Mesendoderm (in vitro differentiated cells): ENCODE measurements at places on chromosomes 11 and 22.
A peak's percentile ranks its signal among the peaks of the same experiment; 100 is the strongest.

DNA sequence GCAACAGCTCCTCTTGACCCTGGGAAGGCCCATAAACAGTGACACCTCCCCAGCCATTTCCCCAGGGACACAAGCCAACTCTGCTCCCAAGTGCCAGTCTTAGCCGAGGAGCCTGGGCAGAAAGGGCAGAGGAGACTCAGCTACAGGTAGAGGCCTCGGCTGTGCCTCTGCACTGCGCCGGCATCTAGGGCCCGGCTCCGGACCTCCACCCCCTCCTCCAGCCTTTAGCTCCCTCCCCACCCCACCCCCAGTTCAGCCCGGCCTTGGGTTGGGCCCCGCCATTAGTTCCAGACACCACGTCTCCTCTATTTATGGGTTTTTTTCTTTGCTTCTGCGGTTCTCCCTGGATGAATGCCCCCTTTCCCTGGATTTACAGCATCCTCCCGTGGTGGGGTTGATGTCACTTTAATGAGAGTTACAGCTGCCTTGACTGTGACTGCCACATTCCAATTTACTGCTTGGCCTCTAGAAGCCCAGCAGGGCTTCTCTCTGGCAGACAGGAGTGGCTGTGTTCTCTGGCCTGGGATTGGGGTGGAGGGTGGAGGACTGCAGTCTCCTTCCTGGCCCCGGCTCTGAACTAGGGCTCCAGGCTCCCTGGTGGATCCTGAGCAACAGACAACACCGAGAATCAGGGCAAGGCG is 13.5 kb upstream of the OAF start:
- no peak overlapping the region for H3K27ac ChIP-seq
- peak; percentile 93 for DNase-seq
- H3K27me3 ChIP-seq, result no peaks in the 10 kb centered on the region
- no peak overlapping the region for H3K4me3 ChIP-seq
- H3K4me1 ChIP-seq, result peaks cover 8% of the 10 kb centered on the region
- H3K36me3 ChIP-seq, result no peaks in the 10 kb centered on the region

DNA sequence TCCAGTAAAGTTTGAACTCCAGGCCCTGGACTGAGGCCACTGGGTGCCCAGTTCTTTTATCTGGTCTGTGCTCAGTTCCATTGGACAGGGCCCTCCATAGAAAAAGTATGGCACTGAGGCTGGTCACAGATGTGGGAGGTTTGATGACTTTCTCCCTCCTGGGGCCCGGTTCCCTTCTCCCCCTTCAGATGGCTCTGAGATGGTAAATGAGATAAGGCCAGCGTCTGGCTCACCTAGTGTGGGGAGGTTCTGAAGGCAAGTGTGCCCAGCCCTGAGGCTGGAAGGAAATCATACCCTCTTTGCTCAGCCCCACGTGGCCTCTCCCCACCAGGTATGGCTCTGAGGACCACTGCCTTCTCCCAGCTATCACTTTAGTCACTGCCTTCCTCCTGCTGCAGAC is 1.5 kb upstream of the CLDN5 start:
- H3K4me1 ChIP-seq, result no peaks in the 10 kb centered on the region
- no peaks in the 10 kb centered on the region for H3K36me3 ChIP-seq
- H3K27ac ChIP-seq, result no peak overlapping the region

DNA sequence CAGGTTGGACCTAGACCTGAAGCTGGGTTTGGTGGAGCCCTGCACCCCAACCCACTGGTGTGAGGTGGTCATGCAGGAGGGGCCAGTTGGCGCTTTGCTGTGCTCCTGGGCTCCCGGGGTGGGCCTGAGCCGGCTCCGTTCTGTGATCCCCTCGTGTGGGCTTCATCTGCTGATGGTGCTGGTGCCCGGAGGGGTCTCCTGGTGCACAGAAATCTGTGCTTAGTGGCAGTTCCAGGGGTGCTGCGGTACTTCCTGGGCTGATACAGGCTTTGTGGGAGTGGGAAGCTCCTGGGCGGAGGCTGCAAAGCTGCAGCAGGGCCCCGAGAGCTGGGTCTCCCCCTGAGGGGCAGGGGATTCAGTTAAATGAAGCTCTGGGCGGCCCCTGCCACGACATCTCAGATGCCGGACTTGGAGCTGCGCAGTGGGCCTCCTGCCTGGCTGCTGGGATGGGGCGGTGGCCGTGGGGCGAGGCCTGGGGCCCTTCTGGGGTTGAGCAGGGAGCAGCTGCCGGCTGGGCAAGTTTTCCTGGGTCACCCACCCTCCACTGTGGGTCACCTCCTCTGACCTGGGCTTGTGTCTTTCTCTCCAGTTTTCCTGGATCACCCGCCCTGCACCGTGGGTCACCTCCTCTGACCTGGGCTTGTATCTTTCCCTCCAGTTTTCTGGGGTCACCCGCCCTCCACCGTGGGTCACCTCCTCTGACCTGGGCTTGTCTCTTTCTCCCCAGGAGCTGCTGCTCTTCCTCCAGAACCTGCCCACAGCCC is 410.5 kb downstream of the TBC1D22A start:
- H3K4me1 ChIP-seq, result no peaks in the 10 kb centered on the region
- H3K27me3 ChIP-seq, result no peaks in the 10 kb centered on the region
- no peak overlapping the region for H3K4me3 ChIP-seq
- H3K27ac ChIP-seq, result no peak overlapping the region
- no peak for DNase-seq

GRCh38 chr11:114132944-114133394 is 73.5 kb downstream of the ZBTB16 start:
- H3K27ac ChIP-seq, result no peak overlapping the region
- no peaks in the 10 kb centered on the region for H3K36me3 ChIP-seq
- H3K4me1 ChIP-seq, result peaks cover 9% of the 10 kb centered on the region
- no peak for DNase-seq

DNA sequence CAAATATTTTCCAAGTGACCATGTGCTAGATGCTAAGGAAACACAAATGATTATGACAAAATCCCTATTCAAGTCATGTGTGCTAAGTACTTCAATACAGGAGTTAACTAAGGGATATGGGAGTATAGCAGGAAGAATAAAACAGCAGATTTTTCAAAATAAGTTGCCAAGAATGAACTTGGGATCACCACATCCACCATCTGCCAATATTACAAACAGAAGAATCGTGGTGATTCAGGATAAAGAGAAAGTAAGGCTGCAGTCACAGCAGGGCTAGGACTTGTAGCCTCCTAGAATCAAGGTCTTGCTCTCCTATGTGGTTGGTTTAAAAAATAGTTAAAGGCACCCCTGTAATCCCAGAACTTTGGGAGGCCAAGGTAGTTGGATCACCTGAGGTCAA is 34.3 kb downstream of the MRTFA start:
- DNase-seq, result no peak
- H3K36me3 ChIP-seq, result no peaks in the 10 kb centered on the region
- no peak overlapping the region for H3K4me3 ChIP-seq
- H3K27me3 ChIP-seq, result no peaks in the 10 kb centered on the region
- H3K27ac ChIP-seq, result no peak overlapping the region
- H3K4me1 ChIP-seq, result no peaks in the 10 kb centered on the region

GRCh38 chr11:133228471-133229329 is 303.6 kb downstream of the OPCML start:
- H3K4me3 ChIP-seq, result no peak overlapping the region
- H3K27ac ChIP-seq, result no peak overlapping the region
- no peaks in the 10 kb centered on the region for H3K36me3 ChIP-seq
- H3K4me1 ChIP-seq, result no peaks in the 10 kb centered on the region

GRCh38 chr11:2814751-2815150 is 70.8 kb downstream of the CDKN1C start:
- no peak overlapping the region for H3K27ac ChIP-seq
- no peak for DNase-seq

GRCh38 chr11:116396331-116396730 is 376.5 kb downstream of the BUD13 start:
- H3K4me1 ChIP-seq, result peaks cover 6% of the 10 kb centered on the region
- H3K36me3 ChIP-seq, result no peaks in the 10 kb centered on the region
- H3K27me3 ChIP-seq, result no peaks in the 10 kb centered on the region
- H3K27ac ChIP-seq, result no peak overlapping the region
- H3K4me3 ChIP-seq, result no peak overlapping the region
- no peak for DNase-seq

DNA sequence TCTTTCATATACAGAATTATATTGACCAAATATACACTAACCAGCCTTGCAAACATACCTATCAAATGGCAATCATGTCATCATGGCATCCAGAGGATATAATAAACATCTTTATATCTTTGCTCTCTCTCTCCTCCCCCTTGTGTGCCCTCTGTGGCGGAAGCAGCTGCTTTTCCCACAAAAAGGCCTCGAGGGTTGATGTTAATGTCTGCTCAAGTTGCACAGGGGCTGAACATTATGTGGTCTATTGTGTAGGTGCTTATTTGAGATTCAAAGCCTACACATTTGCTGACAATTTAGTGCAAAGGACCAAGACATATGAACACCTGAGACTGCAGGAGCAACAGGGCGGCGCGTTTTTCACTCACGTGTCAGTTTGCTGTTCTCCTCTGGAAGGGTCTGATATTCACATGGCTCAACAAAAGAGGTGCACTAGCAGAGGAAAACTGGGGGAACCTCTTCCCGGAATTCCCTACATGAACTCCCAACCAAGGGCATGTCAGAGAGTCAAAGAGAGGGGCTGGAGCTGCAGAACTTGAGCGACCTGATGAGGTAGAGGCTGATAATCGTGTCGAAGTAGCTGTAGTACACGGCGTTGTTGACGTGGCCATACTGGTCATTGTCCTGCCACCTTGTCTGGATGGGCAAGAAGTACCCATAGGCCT is 138.8 kb downstream of the RCN1 start:
- H3K4me3 ChIP-seq, result no peak overlapping the region
- H3K4me1 ChIP-seq, result no peaks in the 10 kb centered on the region
- H3K36me3 ChIP-seq, result no peaks in the 10 kb centered on the region

- no peaks in the 10 kb centered on the region for H3K36me3 ChIP-seq
- no peak overlapping the region for H3K4me3 ChIP-seq
- no peaks in the 10 kb centered on the region for H3K27me3 ChIP-seq
- H3K4me1 ChIP-seq, result peaks cover 2% of the 10 kb centered on the region
- no peak for DNase-seq
These were observed 18.6 kb downstream of the EMID1 start for GRCh38 chr22:29224121-29224858.

DNA sequence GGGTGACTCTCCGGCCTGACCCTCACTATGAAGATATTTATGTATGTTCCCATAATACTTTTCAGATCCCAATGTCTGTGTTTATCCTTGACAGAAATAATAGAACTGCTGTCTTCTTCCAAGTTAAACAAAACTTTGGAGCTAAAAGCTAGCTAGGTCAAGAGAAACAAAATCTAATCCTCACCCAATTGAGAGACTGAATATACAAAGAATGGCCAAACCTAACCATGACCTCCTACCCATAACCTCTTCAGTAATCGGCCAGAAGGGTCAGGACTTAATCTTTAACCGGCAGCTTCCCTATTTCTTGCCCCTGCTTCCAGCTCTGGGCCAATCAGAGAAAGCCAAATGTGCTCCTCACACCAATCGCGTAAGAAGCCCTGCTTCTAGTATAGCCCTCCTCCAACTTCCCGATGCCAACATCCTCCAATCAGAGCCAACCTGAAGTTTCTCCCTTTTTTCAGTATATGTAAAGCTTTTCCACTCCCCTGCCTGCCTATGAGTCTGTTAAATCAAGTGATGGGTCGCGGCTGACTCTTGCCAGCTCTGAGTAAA is 1.7 kb upstream of the DDX6 start:
- no peak overlapping the region for H3K4me3 ChIP-seq
- peaks cover 4% of the 10 kb centered on the region for H3K4me1 ChIP-seq
- no peaks in the 10 kb centered on the region for H3K27me3 ChIP-seq
- H3K36me3 ChIP-seq, result no peaks in the 10 kb centered on the region

DNA sequence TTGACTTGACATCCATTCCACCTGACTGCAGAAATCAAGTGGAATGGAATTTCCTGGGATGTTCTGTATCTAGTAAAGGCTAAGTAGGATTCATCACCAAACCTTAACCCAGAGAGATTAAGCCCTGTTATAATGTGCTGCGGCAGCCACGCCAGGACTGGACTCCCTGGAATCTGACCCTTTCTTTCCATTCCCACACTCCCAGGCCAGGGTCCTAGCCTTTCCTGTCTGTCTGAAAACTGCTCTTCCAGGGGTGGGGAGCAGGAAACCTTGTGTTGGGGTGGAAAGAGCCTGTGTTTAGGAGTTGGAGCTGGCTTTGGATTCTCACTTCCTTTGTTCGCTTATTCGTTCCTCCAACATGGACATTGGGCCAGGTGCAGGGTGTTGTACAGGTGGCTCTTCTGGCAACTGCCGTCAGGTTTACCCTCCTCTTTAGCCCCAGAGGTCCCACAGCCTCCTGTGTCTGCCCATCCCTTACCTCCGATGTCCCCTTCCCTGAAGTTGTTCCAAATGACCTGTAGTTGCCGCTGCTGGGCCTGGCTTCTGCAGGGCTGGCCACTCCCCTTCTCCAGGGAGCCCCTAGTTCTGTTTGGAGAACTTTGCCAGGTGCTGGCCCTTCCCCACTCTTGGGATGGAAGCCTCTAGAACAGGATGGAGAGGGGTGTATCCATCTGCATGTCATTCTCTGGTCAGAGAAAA is 20.5 kb upstream of the PARVB start:
- no peak overlapping the region for H3K4me3 ChIP-seq
- H3K27ac ChIP-seq, result no peak overlapping the region
- H3K36me3 ChIP-seq, result no peaks in the 10 kb centered on the region
- no peaks in the 10 kb centered on the region for H3K4me1 ChIP-seq

GRCh38 chr11:2540223-2540991 is 95.6 kb downstream of the KCNQ1 start:
- no peak for DNase-seq
- no peaks in the 10 kb centered on the region for H3K27me3 ChIP-seq
- no peak overlapping the region for H3K27ac ChIP-seq
- H3K4me3 ChIP-seq, result no peak overlapping the region
- no peaks in the 10 kb centered on the region for H3K36me3 ChIP-seq
- H3K4me1 ChIP-seq, result no peaks in the 10 kb centered on the region

DNA sequence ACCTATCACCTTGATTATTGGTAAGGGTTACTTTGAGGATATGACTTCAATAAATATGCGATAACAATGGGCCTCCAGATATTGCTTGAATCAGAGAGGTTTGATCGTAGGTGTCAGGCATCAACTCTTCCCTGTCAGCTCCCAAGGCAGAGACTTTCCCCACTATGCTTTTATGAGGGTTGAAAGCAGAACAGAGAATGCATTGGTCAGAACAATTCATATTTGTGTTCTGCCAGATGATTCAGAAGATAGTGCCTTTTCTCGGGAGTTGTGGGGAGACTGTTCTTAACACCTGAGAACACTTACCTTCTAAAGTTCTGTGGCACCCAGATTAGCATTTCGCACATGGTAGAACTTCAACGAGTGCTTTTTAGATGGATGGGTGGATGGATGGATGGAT is 386.3 kb upstream of the CADM1 start:
- H3K27ac ChIP-seq, result no peak overlapping the region
- H3K36me3 ChIP-seq, result no peaks in the 10 kb centered on the region
- no peak overlapping the region for H3K4me3 ChIP-seq
- H3K27me3 ChIP-seq, result no peaks in the 10 kb centered on the region
- DNase-seq, result no peak

- no peak overlapping the region for H3K4me3 ChIP-seq
- no peak overlapping the region for H3K27ac ChIP-seq
- H3K36me3 ChIP-seq, result no peaks in the 10 kb centered on the region
- no peak for DNase-seq
- H3K4me1 ChIP-seq, result no peaks in the 10 kb centered on the region
These were observed 3.3 kb downstream of the SLC22A12 start for GRCh38 chr11:64594159-64594939.
